ENCODE measurements at places on chromosomes 12 and 14. TPM values are rescaled to one million over a fixed set of nuclear protein-coding genes. Genes with fewer than 3 reads are reported as not detected.

Gene KCNC2
- not detected for polyA plus RNA-seq

Gene THAP2
- 9.6 TPM for polyA plus RNA-seq

- DNase-seq: no peak
Measured at GRCh38 chr12:120438495-120439198, 734 bp downstream of the COX6A1 start.

Gene LRRC10
- not detected for polyA plus RNA-seq

GRCh38 chr14:63269561-63270225 is 49.0 kb downstream of the GPHB5 start:
- no peak for DNase-seq

DNA sequence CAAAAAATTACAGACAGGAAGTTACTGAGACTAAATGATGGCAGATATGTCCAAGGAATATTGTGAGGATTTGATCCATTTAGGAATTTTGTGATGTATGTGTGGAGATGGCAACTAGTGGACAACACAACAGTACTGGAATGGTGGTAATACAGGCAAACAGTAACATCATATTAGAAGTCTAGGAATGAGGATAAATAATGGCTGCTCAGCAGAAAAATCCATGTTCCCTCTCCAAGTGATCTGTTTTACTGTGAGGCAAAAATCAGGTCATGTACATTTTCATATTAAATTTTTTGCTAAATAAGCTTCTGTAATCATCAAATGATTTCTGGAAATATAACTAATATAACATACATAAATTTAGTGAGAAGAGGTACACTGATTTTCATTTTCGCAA is 108.4 kb downstream of the MED13L start:
- DNase-seq: no peak

DNA sequence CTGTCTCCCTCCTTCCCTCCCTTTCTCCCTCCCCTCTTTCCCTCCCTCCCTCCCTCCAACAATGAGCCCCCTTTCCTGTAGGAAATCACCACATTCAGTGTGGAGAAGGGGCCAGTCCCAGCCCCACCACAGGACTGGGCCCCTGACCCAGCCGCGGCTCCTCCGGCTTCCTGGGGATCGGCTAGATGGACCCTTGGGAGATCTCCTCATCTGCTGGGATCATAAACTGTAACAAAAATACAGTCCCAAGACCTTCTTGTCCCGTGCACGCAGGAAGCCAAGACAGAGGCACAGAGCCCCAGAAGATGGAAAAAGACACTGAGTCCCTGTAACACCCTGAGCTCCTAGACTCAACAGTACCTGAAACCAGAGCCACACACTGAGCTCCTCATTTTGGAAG is 23.9 kb downstream of the DIO3 start:
- no peak for DNase-seq

All from naive thymus-derived CD8-positive, alpha-beta T cell (primary cell).